Mesothelial cell of epicardium (in vitro differentiated cells): ENCODE measurements at places on chromosomes 5 and 9.

DNA sequence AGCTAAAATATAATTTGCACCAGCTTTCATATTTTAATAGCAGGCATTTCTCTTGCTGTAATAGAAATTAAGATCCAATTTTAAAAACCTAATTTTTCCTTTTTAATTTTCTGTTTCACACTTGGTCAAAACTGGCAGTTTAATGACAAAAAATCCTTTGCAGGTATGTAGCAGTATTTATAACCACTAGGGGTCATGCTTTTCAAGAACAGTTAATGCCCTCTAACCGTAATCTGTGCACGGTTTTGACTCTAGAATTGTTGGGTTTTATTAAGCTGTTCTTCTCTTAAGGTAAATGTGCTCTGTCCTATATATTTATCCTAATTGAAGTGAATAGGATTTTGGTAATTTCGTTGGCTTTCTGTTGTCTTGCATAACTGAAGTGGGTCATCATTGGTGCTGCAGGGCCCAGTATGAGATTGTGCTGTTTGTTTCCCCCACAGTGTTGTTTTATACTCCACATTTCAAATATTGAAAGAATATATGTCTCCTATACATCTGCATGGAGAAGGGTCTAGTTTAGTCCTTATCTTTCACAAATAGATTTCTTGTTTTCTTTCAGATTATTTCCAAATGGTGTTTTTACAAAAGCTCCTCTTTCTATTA is 107.4 kb downstream of the SCAMP1 start:
- H3K4me3 ChIP-seq, result no peak overlapping the region
- peaks cover 8% of the 10 kb centered on the region for H3K4me1 ChIP-seq
- H3K36me3 ChIP-seq, result peaks cover 11% of the 10 kb centered on the region
- H3K27me3 ChIP-seq, result no peaks in the 10 kb centered on the region
- no peak overlapping the region for H3K27ac ChIP-seq

- no peak for DNase-seq
- H3K36me3 ChIP-seq, result no peaks in the 10 kb centered on the region
- peaks cover 9% of the 10 kb centered on the region for H3K27me3 ChIP-seq
Measured at GRCh38 chr9:116891424-116891823, 204.3 kb downstream of the TRIM32 start.

DNA sequence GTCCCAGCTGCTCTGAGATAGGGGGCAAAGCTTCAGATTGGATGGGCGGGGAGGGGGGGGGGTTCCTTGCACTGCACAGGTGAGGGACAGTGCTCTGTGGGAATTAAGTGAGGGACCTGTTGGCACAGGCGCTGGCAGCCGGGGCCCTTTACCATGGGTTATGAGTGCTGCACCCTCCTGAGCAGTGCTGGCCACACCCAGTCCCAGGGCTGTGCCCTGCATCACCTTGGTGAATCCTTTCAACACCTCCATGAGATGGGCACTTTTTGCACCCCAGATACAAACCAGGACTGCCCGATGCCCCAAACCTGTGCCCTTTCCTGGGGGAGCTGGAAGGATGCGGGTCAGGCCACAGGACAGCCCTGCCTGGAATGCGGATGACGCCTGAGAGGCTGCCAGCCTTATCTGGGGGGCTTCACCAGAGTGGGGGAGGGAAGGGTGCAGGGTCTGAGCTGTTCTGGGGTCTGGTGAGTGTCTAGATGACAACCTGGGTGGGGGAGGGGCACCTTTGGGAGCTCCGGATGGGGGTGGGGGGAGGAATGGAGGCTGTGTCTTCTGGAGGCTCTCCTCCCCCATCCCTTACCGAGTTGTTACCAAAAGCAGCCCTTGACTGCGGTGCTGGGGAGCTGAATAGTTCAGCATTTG is 5.2 kb downstream of the CRB2 start:
- peaks cover 77% of the 10 kb centered on the region for H3K4me1 ChIP-seq
- H3K27ac ChIP-seq, result peak overlapping the region; percentile 89
- no peaks in the 10 kb centered on the region for H3K27me3 ChIP-seq
- DNase-seq, result no peak
- H3K36me3 ChIP-seq, result no peaks in the 10 kb centered on the region
- H3K4me3 ChIP-seq, result no peak overlapping the region

GRCh38 chr5:137218896-137219295 is 280.2 kb downstream of the SPOCK1 start:
- peaks cover 23% of the 10 kb centered on the region for H3K27me3 ChIP-seq
- no peak overlapping the region for H3K27ac ChIP-seq
- H3K36me3 ChIP-seq, result no peaks in the 10 kb centered on the region
- H3K4me1 ChIP-seq, result peaks cover 3% of the 10 kb centered on the region
- DNase-seq, result no peak

GRCh38 chr9:70574151-70574837 is 159.8 kb upstream of the KLF9 start:
- no peaks in the 10 kb centered on the region for H3K27me3 ChIP-seq
- H3K36me3 ChIP-seq, result no peaks in the 10 kb centered on the region
- no peak overlapping the region for H3K4me3 ChIP-seq
- peaks cover 7% of the 10 kb centered on the region for H3K4me1 ChIP-seq
- no peak overlapping the region for H3K27ac ChIP-seq
- DNase-seq, result no peak

DNA sequence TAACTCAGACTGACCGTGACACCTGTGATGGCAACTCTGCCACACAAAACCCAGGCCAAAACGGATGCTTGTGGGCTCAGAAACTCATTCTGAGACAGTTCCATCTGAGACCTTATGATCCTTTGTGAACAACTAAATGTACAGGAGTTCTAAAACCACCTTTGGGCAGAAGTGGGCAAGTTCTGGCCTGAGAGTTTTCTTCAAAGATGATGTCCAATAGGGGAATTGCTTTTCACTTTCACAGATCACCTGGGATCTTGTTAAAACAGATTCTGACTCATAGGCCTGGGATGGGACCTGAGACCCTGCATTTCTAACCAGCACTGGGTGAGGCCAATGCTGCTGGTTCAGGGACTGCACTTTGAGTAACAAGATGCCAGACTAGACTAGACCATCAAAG is 67.8 kb upstream of the SLC25A51 start:
- H3K27me3 ChIP-seq, result no peaks in the 10 kb centered on the region
- H3K4me1 ChIP-seq, result peaks cover 11% of the 10 kb centered on the region
- no peak for DNase-seq
- H3K4me3 ChIP-seq, result no peak overlapping the region

DNA sequence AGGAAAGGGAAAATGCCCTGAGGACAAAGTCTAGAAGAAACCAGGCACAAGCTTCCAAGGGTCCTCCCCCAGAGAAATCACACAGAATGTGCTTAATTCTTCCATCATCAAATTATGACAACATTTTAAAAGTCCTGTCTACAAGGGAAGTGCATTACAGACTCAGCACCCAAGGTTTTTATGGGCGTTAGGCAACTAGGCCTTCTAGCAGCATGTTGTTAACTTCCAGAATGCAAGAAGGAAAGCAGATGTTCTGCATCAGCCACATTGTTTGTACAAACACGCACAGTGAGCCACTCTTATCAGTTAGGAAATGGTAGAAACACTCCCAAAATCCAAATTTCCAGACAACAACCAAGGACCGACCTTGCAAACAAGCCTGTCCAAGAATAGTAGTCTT is 26.5 kb downstream of the SMC5 start:
- no peak overlapping the region for H3K4me3 ChIP-seq
- DNase-seq, result no peak
- peaks cover 52% of the 10 kb centered on the region for H3K36me3 ChIP-seq
- H3K4me1 ChIP-seq, result peaks cover 28% of the 10 kb centered on the region
- peak overlapping the region; percentile 59 for H3K27ac ChIP-seq

- H3K27me3 ChIP-seq, result no peaks in the 10 kb centered on the region
- DNase-seq, result no peak
- no peaks in the 10 kb centered on the region for H3K36me3 ChIP-seq
- H3K4me1 ChIP-seq, result no peaks in the 10 kb centered on the region
- no peak overlapping the region for H3K4me3 ChIP-seq
Measured at GRCh38 chr5:111927191-111927590, 170.2 kb upstream of the NREP start.

DNA sequence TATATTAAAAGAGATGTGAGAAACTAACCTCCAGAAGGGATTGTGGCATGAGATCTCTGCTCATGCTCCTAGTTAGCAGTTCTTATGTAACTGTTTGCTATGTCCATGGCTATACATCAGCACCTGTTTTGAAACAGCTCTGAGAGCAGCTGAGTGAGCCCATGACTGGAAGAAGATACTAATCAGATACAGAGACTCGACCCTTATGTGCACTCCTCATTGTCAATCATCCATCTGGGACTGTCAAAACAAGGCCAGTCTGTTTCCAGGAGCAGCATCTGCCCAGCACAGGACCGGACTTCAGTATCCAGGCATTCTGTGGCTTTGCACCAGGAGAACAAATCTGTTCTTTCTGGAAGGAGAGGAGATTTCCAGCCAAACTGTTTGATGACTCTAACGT is 77.7 kb downstream of the EFNA5 start:
- no peak overlapping the region for H3K27ac ChIP-seq
- H3K36me3 ChIP-seq, result no peaks in the 10 kb centered on the region
- no peaks in the 10 kb centered on the region for H3K27me3 ChIP-seq
- no peak for DNase-seq
- H3K4me1 ChIP-seq, result peaks cover 28% of the 10 kb centered on the region
- no peak overlapping the region for H3K4me3 ChIP-seq

DNA sequence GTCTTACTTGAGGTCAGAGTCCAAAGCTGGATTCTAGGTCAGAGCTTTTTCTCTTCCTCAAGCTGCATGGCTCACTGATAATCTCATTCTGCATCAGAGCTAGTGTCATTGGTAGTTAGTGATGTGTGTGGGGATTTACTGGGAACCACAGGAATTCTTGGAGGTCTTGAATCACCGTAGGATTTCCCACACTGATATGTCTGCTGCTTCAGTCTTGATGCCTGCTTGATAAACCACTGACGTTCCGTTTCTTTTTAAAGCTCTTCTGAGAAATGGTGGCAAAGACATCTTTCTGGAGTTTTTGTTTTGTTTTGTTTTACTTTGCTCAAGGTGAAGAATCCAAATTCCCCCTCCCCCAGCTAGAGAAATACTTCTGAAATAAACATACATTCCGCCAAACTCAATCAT is 1.2 kb upstream of the GARIN3 start:
- no peak overlapping the region for H3K27ac ChIP-seq
- no peak for DNase-seq
- H3K36me3 ChIP-seq, result no peaks in the 10 kb centered on the region
- H3K4me1 ChIP-seq, result no peaks in the 10 kb centered on the region
- H3K4me3 ChIP-seq, result no peak overlapping the region
- H3K27me3 ChIP-seq, result peaks cover 22% of the 10 kb centered on the region

GRCh38 chr5:10633271-10634049 is 69.6 kb downstream of the ANKRD33B start:
- no peaks in the 10 kb centered on the region for H3K36me3 ChIP-seq
- no peak for DNase-seq
- no peak overlapping the region for H3K4me3 ChIP-seq
- H3K4me1 ChIP-seq, result peaks cover 5% of the 10 kb centered on the region
- H3K27ac ChIP-seq, result no peak overlapping the region
- peaks cover 2% of the 10 kb centered on the region for H3K27me3 ChIP-seq

GRCh38 chr5:136246122-136246521 is 53.2 kb upstream of the SMIM32 start:
- H3K4me3 ChIP-seq, result no peak overlapping the region
- H3K4me1 ChIP-seq, result peaks cover 2% of the 10 kb centered on the region
- no peak overlapping the region for H3K27ac ChIP-seq
- H3K36me3 ChIP-seq, result no peaks in the 10 kb centered on the region

- H3K36me3 ChIP-seq, result no peaks in the 10 kb centered on the region
- no peak overlapping the region for H3K27ac ChIP-seq
- no peak overlapping the region for H3K4me3 ChIP-seq
- no peak for DNase-seq
- no peaks in the 10 kb centered on the region for H3K27me3 ChIP-seq
- peaks cover 22% of the 10 kb centered on the region for H3K4me1 ChIP-seq
Measured at GRCh38 chr9:92954049-92954861, 6.9 kb downstream of the FGD3 start.

DNA sequence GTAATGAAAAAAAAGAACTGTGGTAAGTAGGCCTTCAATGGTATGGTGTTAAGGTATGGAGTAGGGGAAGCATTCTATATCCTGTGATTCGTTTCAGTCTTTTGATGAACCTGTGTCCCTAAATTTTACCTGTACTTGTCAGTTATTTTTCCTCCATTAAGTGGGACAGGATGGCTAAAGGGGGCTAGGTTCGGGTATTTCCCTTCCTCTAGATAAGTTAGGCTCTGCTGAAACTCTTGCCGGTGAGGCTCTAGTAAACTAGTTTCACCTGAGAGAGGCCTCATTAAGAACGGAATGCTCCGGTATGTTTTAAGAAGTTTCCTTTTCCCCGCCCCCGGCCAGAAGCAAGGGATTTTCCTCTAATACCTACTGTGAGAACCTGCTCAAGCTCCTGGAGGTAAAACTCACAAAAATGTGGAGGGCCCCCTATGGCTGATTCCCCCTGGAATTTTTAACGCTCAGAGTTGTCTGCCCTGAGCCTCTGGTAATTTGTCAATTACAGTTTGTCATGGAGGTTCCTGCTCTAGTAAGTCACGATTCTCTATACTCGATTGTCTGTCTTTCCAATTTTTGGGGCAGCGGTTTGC is 87.7 kb downstream of the MACIR start:
- H3K27me3 ChIP-seq, result no peaks in the 10 kb centered on the region
- no peaks in the 10 kb centered on the region for H3K4me1 ChIP-seq
- H3K4me3 ChIP-seq, result no peak overlapping the region
- no peak overlapping the region for H3K27ac ChIP-seq
- no peaks in the 10 kb centered on the region for H3K36me3 ChIP-seq

- no peaks in the 10 kb centered on the region for H3K36me3 ChIP-seq
- H3K4me3 ChIP-seq, result no peak overlapping the region
- H3K27me3 ChIP-seq, result peaks cover 19% of the 10 kb centered on the region
- H3K4me1 ChIP-seq, result peaks cover 39% of the 10 kb centered on the region
- H3K27ac ChIP-seq, result no peak overlapping the region
Measured at GRCh38 chr5:171426266-171426665, 6.8 kb downstream of the FGF18 start.

GRCh38 chr5:1380910-1381309 is 36.0 kb upstream of the CLPTM1L start:
- no peaks in the 10 kb centered on the region for H3K36me3 ChIP-seq
- DNase-seq, result no peak
- H3K27ac ChIP-seq, result no peak overlapping the region

DNA sequence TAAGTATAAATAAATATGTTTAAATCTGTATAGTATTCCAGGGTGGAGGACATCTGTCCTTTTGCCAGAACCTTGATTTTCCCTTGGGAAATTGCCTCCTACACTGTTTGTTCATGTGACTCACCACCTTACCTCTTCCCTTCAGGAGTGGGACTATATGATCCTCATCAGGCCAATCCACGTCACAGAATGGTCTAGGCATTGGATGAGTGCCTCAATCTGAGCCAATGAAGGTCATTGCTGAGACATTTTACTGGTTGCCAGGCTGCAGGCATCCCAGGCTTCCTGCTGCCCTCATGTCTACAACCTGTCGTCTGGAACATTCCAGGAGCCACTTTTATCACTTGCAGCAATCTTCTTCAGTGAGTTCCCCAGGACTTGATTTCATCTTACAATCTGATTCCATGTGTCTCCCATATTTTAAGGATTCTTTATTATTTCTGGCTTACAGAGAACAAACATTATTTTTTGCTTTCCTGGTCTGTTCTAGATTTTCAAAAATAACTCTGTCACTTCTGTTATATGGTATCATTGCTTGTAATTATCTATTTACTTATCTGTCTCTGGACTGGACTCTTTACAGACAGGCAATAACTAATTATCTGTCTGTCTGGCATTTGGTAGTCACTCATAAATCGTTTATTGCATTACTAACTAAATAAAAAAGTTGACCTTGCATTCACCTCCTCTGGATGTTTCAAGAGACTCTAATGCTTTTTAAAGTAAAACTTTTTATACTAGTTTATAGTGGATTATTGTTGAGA is 107.3 kb upstream of the APC start:
- H3K27me3 ChIP-seq, result no peaks in the 10 kb centered on the region
- H3K4me3 ChIP-seq, result no peak overlapping the region
- H3K36me3 ChIP-seq, result peaks cover 5% of the 10 kb centered on the region

GRCh38 chr5:96200641-96201040 is 232.4 kb downstream of the PCSK1 start:
- no peak overlapping the region for H3K4me3 ChIP-seq
- peaks cover 13% of the 10 kb centered on the region for H3K4me1 ChIP-seq
- H3K27me3 ChIP-seq, result no peaks in the 10 kb centered on the region
